ENCODE measurements at places on chromosomes 3 and 15.

GRCh38 chr3:156176048-156176447, 55.7 kb downstream of the KCNAB1 start:
- DNase-seq = no peak

DNA sequence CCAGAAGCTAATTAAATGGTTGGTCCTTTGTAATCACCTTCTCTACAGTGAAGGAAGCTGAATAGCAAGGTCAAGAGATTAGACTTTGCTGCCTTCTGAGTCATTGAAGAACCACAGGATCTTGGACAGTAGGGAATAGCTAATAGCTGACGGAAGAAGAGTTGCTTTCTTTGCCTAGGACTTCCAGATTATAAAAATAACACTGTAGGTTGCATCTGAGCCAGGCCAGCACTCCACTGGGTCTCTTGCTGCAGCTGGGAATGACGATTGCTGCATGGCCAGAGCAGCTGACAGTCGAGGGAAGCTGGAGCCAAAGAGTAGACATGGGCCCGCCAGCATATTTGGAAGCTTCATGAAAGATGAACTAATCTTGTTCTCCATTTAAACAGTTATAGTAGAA, 81.5 kb upstream of the KCNMB2 start:
- DNase-seq = no peak

GRCh38 chr15:40695469-40695890, 506 bp downstream of the RAD51 start:
- no peak for DNase-seq

DNA sequence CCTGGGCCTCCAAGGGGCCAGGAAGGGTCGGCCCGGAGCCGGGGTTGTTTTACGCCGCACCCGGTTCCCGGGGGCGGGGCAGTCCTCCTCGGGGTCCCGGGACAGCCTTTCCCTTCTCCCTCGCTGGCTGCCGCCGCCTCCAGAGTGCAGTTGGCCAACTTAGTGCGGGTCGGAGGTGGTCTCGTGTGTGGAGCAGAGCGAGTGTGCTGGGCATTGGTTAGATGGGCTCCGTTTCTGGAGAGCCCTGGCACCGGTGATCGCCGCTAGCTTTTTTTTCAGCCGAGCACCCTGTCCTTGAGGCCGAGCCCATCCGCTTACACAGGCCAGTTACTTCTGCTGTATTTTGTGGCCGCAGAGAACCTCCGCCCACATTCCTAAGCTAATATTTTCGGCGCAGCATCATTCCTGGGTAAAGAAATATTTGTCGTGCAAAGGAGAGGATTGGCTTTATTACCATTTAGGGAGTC, 585 bp downstream of the KIF23 start:
- peak; percentile 71 for DNase-seq

GRCh38 chr15:72740219-72740618, 43.3 kb downstream of the ADPGK start:
- DNase-seq = no peak

DNA sequence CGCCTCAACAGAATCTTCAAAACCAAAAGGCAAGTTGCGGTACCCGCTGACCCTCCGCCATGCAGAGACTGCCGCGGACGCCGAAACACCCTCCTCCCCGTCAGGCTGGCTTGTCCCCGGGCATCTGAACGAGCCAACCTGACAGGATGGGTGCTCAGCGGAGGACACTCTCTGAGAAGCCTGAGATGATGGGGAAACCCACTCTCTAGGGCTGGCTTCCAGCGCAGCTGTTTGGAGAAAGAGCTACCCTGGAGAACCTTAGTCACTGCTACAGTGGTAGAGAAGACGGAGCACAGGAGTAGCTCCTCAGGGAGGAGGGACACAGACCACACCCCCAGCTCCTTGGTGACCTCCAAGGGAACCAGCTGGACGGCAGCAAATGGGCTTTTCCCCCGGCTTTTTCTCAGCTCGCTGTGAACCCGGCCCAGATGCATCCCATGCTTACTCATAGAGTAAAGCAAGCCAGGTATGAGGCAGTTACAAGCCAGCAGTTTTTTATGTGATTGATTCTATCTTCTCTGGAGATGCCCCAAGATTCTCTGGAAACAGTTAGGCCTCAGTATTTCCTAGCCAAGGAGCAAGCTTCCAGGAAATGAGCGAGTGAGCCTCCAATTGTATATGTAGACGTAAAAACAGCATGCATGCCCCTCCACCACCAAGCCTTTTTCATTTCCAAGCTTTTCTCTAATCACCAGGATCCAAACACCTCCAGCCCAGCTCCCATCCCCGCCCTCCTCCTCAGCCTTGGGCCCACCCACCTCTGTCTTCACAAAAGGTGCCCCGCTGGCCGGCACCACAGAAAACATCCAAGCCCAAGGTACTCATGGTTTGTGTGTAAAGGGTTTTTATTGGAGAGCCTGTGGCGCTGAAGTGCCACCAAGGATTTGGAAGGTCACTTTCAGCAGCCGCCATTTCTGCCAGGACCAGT, 38.7 kb downstream of the FAM174B start:
- DNase-seq = no peak

- DNase-seq = no peak
These were observed 3.9 kb upstream of the TMEM212 start for GRCh38 chr3:171839270-171839669.

- no peak for DNase-seq
These were observed 13.9 kb upstream of the SLC41A3 start for GRCh38 chr3:126097801-126098200.

GRCh38 chr15:83928392-83928734, 274.4 kb downstream of the ADAMTSL3 start:
- DNase-seq = no peak

GRCh38 chr3:126256251-126256650, 75.9 kb upstream of the ALDH1L1 start:
- no peak for DNase-seq

DNA sequence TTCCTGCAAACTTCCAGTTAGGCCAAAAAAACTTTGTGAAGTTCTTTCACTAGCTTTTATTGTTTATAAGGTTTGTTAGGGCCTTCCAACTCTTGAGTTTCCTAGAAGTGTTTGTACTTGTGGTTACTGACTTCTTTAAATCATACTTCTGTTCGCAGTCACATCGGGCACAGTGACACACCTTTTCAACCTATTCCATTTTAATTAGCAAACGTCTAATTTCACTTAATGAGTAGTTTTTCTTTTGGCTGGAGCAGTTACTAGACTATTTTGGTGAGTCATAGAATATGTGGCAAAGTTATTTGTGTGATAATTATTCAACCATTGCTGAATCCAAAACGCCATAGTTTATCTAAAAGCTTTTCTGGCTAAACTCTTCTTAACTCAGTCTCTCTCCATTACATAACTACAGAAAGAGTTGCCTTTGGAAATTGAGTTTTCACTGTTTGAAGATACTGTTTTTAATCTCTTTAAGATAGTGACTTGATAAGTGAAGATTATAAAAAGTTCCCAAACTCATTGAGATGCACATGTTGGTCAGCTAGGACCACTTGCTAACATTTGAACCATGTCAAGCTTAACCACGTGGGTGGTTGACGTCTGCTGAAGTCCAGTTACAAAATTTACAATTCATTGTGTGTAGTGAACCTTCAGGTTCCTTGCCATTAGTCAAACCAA, 21.5 kb downstream of the CNOT10 start:
- DNase-seq = no peak

- no peak for DNase-seq
These were observed 27.4 kb downstream of the SLC7A14 start for GRCh38 chr3:170558427-170558826.

GRCh38 chr3:59374818-59375211, 325.0 kb upstream of the CFAP20DC start:
- DNase-seq = no peak

DNA sequence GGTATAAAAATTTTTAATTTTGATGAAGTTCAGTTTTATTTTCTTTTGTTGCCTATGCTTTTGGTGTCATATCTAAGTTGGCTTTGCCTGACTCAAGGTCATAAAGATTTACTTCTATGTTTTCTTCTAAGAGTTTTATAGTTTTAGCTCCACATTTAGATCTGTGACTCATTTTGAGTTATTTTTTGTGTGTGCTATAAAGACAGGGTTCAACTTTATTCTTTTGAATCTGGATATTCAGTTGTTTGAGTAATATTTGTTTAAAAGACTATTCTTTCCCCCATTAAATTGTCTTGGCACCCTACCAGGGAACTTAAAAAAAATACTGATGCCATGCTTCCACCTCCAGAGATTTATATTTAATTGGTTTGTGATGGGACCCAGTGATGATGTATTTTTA, 4.0 kb downstream of the MAP3K13 start:
- no peak for DNase-seq

- DNase-seq = no peak
These were observed 124.6 kb upstream of the GBE1 start for GRCh38 chr3:81886081-81886480.

- DNase-seq = no peak
These were observed 44.4 kb upstream of the GK5 start for GRCh38 chr3:142269767-142270166.

- no peak for DNase-seq
These were observed 3.2 kb downstream of the NEIL1 start for GRCh38 chr15:75349851-75350588.

DNA sequence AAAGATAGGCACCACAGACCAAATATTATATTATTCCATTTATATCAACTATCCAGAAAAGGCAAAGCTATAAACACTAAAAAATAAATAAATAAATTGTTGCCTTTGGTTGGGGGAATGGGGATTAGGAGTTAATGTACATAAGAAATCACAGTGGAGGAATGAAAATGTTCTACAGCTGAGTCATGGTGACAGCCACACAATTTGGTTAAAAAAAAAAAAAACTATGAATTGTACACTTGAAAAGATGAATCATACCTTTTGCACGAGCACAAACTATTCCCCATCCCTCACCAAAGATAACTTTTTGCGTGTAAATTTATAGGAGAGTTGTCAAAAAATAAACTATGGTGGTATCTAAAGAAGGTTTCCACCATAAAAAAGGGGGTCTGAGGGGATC, 103.2 kb downstream of the TBC1D5 start:
- DNase-seq = peak; percentile 26

DNA sequence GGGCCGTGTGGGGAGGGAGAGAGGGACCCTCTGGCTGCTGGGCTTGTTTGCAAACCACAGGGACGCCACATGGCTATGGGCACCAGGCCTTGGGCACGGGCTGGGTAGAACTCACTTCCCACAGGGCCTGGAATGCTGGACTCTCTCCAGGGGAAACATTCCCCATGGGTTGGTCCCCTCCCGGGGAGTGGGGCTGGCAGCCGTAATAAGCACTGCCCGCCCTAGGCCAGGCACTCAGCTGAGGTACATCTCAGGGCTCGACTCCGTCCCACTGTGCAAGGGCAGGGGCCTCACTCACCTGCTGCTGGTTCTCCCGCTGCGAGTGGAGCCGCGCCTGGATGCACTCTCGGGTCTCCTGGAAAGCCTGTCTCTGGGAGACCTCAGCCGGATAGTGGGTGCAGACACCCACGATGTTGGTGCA, 96.7 kb downstream of the ADCY5 start:
- no peak for DNase-seq

- DNase-seq = no peak
These were observed 200.1 kb downstream of the OPA1 start for GRCh38 chr3:193793123-193793522.

DNA sequence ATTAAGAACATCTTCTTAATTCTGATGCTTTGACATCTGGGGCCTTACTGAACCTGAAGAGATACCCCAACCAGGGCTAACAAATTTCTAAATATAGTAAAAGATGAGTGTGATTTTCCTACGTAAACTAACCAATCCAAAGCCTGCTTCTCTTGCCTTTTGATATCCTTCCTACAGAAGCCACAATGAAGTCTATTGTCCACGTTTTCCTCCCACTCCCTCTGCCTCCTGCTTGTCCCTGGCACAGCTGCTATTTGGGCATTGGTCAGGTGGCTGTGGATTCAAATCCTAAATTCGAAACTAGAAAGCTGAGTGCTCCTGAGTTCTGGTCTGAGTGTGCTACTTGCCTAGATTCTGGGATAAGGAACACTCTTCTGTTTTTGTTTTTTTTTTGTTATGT, 17.4 kb upstream of the MKRN3 start:
- DNase-seq = no peak

DNA sequence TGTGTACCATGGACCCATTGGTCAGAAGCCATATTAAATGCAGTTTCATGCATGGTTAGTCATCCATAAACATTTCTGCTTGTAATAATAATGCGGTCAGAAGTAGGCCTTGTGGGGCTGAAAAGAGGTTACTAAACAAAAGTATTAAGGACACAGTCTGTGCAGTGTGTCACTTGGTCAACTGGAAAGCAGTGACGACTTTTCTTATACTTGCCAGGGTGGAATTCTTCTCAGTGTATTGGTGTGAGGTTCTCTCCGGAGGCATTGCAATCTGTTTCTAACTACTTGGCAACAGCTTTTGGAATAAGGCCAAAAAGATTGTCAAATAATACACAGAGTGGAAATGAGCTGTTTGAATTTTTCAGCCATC, 46.8 kb downstream of the CHL1 start:
- no peak for DNase-seq

- DNase-seq = no peak
These were observed 301.3 kb downstream of the ZNF385D start for GRCh38 chr3:21449738-21450137.

GRCh38 chr3:127688022-127688415, 15.3 kb downstream of the ABTB1 start:
- DNase-seq = no peak

DNA sequence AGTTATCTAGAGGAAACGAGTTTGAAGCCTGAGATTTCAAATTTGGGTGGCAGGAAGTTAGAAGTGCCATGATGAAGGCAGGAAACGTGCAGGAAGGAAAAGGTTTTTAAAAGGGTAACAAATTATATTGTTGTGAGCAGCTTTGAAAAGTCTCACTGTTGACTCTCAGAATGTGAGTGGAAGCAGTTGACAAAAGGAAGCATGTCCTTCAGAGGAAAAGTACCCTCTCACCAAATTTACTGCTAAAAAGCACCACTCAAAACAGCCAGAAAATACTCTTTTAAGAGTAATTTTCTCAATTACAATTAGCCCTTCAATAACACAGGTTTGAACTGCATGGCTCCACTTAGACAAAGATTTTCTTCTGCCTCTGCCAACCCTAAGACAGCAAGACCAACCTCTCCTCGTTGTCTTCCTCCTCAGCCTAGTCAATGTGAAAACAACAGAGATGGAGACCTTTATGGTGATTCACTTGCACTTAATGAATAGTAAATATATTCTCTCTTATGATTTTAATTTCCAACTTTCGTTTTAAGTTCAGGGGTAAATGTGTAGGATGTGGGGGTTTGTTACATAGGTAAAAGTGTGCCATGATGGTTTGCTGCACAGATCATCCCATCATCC, 117.1 kb upstream of the LIPC start:
- no peak for DNase-seq

DNA sequence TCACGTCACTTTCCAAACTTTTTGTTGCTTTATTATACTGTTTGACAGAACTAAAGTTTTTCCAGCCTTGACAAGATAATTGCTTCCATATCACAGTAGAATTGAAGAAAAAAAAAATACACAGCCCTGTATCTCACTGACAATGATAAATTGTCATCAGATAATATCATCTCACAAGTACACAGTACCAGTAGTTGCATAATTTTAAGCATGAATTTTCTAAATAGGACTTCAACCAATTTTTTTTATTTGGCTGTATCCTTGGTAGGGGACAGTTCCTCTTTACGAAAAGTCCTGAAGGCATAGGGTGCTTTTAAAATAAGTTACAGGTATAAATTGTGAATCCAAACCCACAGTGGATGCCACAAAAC, 230.7 kb downstream of the ATP8B4 start:
- DNase-seq = no peak

Data from BJ (cell line).